CD4-positive, CD25-positive, alpha-beta regulatory T cell (primary cell): ENCODE measurements at places on chromosomes 3 and 15.

DNA sequence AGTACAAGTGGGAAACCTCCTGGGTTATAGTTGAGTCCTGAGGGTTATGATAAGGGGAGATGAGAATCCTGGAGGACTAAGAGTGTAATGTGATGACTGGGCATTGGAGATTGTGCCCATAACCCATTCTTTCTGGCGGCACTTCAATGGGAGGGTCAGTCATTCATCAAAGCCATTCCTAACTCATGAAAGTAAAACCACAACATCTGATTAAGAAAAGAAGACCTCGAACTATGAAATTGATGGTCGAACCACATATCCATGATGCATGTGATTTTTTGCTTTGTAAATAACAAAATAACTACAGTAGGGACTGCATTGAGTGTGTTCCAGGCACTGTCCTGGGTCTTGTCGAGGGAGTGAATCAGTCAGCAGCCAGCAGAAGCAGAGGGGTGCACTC, 215.1 kb downstream of the SHQ1 start:
- no peak for DNase-seq

GRCh38 chr15:92654662-92655061, 913 bp downstream of the FAM174B start:
- DNase-seq, result no peak

DNA sequence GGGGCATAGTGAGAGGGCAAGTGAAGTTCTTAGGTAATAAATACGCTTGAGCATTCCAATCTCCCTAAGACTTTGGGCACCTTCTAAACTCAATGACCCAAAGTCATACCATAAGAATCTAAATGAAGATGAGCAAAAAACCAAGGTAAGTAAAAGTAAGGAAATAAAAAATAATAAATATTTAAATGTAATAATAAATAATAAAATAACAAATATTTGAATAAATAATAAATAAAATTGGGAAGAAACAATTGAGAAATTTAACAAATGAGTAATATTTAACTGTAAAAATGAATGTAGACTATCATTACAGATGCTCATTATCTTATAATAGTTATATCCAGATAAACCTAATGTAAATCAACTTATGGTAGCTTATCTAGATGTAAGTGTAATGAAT, 391.7 kb downstream of the WDR72 start:
- DNase-seq, result no peak

DNA sequence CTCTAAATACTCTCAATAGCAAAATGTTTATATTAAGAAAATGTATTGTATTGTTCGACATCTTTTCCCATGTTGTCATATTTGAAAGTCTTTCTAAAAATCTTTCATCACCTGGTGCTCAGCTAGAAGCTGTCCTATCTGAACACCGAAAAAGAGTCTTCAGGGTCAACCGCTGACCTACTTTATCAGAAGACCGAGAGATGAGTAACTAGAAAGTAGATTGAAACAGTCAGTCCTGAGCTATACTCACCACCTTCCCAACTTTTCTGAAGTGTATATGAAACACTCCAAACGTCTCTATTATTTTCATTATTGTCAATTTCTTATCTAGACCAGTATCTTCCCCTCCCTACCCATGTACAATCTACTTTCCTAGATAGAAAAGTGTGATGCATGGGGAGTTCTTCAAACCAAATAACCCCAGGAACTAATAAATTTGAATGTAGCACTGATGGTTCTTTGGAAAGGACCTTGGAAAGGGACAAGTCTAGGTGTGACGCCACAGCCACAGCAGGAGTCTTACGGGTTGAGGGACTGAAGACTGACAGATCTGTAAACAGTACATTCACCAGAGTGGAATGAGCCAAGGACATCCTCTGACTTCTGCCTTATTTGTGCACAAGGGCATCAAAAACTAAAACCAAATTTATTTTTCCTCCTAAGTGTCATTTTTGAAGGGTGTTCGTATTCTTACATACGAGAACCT, 58.6 kb downstream of the TMOD3 start:
- DNase-seq, result no peak

- no peak for DNase-seq
Observed at GRCh38 chr3:70277304-70277703, 35.1 kb downstream of the MDFIC2 start.

- DNase-seq, result no peak
Observed at GRCh38 chr3:8441969-8442559, 59.6 kb upstream of the LMCD1 start.

DNA sequence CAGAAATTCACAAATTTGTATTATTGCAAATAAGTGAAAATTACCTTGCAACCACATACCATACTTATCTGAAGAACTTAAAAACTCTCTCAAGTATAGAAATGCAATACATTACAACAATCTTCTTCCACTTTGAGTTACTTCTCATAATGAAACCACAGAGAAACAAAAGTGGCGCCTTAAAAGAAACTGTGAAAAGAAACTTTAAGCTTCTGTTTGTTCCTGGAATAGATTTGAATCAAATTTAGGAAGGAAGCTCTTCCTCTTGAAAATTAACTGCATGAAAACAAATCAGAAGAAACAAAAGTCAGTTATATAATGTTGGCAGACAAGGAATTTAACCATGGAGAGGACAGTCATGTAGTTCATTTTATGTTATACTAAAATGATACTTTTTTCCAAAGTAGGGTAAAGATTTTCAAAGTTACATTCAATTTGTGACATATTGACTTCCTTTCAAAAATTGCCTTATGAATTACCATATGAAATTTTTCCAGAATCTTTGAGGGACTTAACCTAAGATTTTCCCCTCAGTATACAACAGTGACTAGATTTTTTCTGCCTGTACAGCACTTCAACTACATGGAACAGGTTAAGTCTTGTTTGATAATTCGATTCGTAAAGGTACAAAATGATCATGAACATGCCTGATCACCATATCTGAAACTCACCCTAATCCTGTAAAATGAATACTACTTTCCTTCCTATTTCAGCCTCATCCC, 57.6 kb upstream of the TNFSF10 start:
- no peak for DNase-seq

DNA sequence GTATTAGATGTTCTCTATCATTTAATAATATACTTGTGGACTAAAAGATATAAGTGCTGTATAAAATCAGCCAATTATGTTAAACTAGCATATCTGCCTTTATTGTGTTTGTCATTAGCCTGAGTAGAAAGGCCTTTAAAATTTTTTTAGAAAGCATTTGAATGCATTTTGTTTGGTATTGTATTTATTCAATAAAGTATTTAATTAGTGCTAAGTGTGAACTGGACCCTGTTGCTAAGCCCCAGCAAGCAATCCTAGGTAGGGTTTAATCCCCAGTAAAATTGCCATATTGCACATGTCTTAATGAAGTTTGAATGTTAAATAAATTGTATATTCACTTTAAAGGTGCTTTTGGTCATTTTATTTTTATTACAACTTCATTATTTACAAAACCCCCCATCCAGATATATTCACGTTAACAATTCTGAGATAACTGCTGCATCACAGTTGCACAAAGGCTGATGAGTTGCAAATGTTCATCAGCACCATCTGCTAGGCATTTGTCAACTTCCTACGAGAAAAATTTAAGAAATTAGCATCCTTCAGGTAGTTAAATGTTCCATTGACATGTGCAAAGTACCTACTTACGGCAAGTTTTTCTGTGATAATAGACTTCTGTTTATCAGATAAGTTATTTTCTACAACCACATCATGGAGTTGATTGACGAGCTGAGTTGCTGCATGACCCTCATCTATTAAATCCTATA, 6.3 kb downstream of the EIF4A2 start:
- DNase-seq, result no peak
